ENCODE measurements at places on chromosomes 5 and 9.

DNA sequence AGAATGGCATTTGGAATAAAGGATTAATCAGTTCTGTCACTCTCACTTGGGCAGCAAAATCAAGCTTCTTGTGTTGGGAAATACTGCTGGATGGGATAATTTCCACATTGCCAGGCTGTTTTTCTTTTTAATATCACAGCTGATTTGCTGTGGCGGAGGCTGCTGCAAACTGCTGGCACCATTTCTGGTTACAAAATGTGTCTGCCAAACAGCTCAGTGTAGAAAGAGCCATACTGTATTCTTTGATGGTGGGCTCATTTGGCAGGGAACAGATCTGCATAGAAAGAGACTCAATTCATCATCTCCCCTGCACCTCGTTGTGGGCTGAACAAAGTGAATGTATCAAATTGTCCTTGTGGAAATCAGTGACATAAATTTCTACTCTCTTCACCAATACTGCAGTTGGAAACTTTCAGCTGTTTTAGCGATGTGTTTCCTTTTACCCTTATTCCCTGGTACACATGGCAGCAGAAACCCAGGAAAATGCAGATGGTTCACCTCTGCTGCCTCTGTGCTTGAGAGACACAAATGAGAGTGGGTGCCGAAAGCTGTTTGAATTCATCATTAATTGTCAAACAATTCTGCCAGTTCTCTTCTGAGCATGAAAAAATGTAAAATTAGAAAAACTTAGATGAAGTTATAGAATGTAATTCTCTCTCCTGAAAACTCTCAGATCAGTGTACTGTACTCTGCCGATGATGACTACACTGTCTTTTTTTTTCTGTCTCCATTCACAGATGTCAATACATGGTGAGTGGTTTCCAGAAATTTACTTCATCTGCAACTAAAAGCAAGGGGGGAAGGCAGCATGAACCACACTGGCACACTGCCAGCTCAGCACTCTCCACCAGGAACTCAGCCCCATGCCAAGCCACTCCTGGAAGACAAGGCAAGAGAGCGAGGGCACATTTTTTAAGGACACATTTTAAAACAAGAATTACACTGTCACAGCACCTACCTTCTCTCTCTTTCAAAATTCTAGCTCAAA lies 75.0 kb downstream of the HMHB1 start:
- no peak for DNase-seq

DNA sequence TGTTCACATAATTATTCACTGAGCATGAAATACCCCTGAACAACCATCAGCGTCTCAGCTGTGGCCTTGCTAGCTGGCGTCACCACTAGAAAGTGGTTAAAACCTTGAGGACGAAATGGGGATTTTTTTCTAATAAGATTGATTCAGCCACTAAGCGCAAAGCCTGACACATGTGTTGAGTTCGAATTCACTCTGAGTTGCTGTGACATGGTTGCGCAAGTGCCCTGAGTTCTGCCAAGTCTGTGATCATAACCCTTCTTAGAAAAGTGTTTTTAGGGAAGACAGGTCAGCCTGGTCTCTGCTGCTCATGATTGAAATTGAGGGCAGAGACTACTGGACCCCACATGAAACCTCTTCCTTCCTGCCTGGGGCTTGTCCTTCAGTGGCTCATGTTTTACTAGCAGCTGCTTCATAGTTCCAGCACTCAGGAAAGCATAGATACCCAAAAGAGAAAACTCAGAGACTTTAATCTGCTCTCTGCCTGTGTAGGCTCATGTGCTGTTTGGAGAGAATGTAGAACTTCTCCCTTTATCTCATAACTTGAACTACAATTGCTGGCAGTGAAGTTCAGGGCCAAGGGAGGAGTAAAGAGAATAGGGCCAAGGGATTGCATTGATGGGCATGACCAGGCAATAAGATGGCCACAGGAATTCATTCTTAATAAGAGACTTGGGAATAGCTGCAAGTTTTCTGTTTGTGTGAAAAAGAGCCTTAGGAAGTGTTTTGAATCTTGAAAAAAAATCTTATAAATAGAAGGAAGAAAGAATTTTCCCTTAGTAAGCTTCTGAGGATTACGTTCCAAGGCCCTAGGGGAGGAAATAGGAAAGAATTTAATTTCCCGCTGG lies 66.8 kb upstream of the CXCL14 start:
- no peak for DNase-seq

DNA sequence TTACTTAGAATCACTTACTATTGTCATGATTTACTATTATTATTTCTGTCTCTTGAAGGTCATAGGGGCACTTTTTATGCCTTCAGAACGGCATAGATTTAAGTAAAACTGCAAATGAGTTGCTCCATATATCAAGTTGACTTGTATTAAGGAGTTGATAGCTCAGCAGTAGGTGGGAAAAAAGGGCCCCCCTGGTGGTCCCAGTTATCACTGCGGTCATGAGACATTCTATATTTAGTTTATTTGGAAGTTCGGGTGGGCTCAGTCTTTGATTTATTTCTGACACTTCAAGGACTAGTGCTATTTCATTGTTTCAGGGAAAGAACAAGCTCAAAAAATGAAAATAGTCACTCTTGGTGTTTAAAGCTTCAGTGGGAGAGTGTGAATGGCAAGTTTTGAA lies 159.3 kb downstream of the SLC24A2 start:
- no peak for DNase-seq

DNA sequence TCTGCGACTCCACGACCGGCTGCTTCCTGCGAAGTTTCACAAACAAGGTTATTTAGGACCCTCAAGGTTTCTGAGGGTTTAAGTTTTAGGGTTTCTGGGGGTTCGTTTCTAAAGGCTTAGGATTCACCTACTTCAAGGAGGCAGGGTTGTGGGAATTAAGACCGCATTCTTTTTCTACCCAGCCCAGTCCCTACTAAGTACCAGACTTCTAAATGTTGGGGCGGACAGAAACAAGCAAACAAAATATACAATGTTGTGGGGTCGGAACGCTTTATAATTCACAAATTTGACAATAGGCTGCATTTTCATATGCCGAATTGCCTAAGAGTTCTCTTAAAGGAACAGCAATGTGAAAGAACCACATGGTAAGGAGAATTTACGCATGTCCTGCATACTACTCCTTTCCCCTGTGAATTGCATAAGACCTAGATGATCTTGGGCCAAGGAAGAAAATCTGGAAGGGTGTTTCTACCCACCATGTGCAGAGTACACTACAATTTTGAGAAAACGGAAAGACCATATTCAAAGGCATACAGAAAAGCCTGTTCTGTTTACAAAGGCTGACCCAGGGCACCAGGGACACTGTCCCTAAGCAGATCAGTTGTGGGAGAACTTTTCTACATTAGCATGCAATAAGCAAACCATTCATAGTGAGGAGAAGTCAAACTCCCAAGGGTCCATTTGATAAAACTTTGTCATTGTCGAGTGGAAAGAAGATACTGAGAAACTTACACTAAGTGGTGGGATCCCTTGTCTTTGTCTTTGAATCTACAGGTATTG lies 457.3 kb downstream of the RAB3C start:
- DNase-seq, result no peak

GRCh38 chr5:55226934-55227663 lies at the start of gene MCIDAS:
MCIDAS (minus strand) TSS chr5:55227315; CDS start chr5:55227138, 177 bp downstream.
- DNase-seq, result no peak

DNA sequence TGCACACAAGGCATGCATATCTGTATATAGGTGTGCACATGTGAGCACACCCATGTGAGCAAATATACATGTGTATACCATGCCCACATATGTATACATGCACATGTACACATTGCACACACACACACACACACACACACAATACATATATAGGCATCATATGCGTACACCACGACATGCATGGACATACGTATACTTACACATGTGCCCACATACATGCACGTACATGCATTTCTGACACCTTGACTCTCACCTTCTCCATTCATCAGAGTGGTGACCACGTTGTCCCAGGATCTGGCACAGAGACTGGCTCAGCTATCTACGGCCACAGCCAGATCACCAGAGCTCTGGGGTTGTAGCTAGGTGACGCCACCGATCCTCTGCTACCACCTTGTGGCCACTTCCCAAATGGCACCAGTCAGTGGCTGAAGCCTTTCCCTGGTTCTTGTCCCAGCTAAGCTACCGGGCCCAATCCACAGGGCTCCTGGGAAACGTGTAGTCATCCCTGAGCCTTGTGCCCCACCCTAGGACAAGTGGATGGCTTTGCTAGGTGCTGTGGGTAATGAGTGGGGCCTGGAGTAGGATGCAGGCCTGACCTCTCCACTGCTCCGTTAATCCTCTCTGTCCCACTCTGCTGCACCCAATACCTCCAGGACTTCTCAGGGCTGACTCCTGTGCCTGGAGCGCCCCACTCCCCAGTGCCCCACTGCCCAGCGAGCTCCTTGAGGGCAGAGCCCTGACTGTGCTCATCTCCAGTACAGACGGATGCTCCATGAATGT lies 194.4 kb downstream of the RGS3 start:
- DNase-seq, result peak; percentile 59

DNA sequence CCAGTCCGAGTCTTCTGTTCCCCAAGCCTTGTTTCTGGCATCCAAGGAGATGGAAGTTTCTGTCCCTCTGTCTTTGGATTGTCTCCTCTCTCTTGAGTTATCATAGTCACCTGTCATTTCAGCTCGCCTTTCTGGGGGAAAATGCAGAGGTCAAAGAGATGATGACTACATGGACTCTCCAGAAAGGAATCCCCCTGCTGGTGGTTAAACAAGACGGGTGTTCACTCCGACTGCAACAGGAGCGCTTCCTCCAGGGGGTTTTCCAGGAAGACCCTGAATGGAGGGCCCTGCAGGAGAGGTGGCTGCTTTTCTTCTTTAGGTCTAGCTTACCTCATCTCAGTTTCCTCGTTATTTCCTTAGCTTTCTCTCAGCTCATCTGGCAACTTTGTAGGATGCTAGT lies 25.1 kb downstream of the ERAP2 start:
- no peak for DNase-seq

DNA sequence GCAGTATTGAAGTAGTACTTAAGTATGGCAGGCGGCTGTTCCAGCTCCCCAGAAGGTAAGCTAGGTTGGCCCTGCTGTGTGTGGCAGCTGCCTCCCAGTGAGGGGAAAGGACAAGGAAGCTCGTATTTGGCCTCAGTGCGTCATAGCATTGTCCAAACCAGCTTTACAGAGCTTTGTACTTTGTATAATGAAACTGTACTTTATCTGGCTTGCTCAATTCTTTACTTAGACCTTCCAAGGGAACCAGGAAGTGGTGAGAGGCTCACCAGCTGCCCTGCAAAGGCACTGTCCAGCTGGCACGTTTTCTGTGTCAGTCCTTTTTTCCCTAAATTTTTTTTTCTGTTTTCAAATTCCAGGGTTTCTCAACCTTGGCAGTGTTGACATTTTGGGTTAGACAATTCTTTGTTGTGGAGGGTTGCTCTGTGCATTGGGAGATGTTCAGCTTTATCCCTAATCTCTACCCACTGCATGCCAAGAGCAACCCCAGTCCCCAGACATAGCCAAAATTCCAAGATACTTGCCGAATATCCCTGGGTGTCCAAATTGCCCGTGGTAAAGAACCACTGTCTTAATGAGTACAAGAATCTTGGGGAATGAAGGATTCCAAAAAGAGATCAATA lies 474.5 kb downstream of the LRRC70 start:
- DNase-seq, result no peak

Measured in activated CD8-positive, alpha-beta memory T cell treated with anti-CD3 and anti-CD28 coated beads for 1 hour (primary cell).